Stimulated activated CD8-positive, alpha-beta memory T cell treated with anti-CD3 and anti-CD28 coated beads, Interleukin-15, amount 100 ng/mL, for 24 hours (primary cell): ENCODE measurements at places on chromosomes 13 and 19.

- no peak for DNase-seq
Observed at GRCh38 chr13:70893832-70894231, 785.6 kb upstream of the KLHL1 start.

- no peak for DNase-seq
Observed at GRCh38 chr13:80894917-80895316, 554.0 kb upstream of the SPRY2 start.

DNA sequence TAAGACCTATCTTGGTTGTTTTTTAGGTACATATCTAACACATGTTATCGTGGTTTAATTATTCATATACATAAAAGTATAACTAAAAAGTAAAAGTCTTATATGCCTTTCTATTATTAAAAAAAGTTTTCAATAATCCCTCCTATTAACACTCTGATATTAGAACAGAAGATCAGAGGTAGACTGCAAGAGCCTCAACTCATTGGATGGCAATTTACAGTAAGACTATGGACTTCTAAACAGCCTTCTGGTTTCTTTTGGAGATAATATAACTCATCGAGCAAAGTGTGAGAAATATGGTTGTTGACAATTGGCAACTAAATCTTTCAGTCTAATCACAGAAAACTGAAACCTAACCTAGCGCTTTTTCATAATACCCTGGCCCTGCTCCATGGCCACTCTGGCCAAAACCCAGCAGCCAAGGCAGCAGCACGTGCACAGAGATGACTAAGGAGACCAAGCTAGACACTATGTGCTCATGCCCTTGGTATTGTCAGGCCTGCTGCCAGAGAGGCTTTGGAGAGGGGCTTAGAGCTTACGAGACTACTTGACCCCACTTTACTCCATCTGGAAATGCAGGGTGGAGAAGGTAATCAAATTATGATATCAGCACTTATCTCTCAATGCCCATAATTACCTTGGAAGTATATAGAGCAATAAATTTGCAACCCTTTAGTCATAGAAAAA lies 40.6 kb upstream of the EEF1AKMT1 start:
- no peak for DNase-seq

DNA sequence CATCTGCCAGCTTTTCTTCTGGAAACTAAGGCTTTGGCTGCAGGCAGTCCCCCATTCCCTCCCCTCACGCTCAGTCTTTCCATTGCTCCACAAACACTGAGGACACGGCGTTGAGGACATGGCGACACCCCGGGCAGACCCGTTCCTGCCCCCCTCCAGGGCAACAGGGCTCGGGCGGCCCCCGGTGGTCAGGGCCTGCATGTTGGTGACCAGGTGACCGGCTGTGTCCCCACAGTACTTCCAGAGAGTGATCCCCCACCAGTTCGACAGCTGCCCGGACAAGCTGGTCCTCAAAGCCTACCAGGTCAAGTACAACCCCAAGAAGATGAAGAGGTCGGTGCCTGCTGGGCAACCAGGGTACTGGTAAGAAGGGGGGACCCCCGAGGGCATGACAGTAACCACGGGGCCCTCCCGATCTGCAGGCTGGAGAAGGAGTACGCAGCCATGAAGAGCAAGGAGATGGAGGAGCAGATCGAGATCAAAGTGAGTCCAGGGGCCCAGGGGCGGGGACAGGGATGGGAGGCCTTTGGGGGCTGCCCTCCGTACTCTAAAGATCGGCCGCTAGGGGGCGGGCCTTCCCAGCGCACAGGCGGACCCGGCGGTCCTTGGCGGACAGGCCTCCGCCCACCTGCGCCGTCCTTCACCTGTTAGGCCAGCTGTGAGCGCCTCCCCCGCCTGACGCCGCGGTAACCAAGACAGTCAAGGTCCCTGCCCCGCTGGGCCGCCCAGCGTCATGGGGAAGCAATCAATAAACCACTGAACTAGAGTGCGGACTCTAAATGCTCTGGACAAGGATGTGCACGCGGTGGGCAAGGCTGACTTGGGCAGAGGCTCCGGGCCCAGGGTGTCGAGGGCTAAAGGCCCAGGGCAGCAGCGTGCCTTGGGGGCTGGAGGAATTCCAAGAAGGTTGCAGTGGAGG lies 21.1 kb downstream of the PRR36 start:
- DNase-seq, result peak; percentile 52

- no peak for DNase-seq
Observed at GRCh38 chr13:43388282-43389034, 365.1 kb downstream of the DNAJC15 start.

DNA sequence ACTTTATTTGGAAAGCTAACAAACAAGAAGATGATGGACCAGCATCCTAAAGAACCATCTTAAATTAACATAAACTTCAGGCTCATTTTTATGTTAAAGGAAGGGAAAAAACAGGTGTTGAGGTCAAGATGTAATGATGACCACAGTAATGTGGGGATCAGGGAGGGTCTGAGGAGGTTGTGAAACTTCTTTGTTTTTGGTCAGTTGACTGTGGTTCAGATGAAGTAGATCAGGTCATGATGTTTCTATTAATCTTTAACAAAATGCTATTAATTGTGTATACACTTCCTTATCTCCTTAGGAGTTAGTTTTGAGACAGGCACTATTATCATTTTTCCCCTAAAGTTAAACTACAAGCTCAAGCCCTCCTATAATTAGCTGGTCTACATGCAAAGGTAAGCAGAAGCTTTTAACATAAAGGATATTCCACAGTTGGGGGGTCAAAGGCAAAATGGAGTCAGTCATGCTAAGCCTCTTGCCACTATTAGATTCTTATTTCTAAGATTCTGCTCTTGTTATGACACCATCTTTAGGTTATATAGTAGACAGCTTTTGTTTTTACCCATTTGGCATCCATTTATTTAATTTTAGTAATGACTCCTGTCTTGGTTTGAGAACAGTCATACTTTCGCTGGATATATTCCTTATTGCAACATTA lies 800.1 kb upstream of the PCDH9 start:
- DNase-seq, result no peak

DNA sequence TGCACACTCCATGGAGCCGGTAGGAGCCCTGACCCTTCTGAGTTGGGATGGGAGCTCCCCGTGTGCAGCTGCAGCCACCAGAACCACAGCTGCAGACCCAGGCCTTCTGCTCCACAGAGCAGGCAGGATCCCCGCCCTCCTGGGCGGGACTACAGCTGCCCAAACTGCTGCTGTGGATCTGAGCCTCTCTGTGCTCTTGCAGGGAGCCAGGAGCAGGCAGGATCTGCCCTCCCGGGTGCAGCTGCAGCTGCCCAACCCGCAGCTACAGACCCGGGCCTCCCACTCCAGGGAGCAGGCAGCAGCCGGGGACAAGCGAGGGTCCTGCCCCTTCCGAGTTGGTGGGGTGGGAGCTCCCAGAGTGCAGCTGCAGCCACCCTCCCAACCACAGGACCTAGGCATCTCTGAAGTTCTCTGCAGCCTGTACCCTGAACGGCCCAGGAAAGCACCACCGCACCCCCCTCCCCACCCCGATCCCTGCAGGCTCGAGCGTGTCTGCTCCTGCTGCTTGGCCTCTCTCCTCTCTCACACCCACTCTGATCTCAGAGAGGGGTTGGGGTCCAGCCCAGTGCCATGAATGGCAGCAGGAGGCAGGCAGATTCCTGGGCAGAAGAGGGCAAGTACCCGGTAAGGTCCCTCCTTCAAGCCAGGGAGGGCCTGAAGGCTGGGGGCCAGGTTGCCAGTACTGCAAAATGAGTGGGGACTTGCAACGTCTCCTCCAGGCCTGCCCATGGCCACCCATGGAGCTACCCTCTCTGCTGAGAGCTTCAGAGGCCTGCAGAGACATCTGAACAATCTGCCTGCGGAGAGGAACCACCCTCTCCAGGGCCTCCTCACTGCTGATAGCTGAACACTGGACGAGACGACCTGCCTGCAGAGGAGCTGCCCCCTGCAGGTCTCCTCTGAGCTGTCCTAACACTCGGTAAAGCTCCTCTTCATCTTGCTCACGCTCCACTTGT lies 16.4 kb upstream of the EMP3 start:
- no peak for DNase-seq

- DNase-seq, result no peak
Observed at GRCh38 chr13:110820322-110820721, 94.5 kb downstream of the ANKRD10 start.

- DNase-seq, result no peak
Observed at GRCh38 chr13:43470610-43471009, 316.2 kb downstream of the ENOX1 start.

DNA sequence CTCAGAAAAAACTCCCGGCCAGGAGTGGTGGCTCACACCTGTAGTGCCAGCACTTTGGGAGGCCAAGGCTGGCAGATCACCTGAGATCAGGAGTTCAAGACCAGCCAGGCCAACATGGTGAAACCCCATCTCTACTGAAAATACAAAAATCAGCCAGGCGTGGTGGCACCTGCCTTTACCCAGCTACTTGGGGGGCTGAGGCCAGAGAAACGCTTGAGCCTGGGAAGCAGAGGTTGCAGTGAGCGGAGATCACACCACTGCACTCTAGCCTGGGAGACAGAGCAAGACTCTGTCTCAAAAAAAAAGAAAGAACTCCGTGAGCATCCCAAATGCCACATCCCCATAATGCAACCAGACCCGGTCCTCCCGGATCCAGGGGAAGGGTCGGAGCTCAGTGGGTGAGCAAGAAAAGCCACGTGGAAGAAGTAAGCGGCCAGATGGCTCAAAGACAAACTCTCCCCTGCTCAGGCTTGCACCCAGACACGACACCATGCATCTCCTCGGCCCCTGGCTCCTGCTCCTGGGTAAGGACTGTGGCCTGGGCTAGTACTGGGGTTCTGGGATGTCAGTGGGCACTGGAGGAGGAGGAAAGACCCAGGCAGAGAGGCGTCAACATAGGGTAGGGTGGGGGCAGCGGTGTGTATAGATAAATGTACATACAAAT lies 2.7 kb downstream of the CD22 start:
- no peak for DNase-seq

DNA sequence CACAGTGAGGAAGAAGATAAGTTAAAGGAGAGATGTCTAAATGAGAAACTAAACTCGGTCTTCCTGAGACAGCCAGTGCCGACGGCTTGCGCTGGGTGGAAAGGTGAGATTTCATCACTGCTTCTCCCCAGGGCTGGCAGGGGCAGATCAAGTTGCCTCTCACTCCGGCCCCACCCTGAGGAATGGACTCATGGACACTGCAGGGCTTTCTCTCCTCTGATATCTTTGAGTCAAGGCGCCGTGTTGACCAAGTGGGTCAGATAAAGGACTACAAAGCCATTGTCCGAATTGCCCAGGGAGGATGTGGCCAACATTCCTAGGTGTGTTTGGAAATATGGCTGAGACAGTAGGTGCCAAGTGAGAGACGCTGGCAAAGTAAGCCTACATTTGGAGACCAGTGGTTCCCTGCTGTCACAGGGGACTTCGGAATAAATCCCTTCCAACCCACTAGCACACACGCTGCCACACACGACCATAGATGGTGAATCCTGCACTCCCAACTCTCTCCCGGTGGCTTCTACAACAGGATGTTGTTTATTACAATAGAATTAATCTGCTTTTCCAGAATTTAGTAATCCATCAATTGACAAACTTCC lies 156.5 kb upstream of the TSC22D1 start:
- DNase-seq, result no peak

DNA sequence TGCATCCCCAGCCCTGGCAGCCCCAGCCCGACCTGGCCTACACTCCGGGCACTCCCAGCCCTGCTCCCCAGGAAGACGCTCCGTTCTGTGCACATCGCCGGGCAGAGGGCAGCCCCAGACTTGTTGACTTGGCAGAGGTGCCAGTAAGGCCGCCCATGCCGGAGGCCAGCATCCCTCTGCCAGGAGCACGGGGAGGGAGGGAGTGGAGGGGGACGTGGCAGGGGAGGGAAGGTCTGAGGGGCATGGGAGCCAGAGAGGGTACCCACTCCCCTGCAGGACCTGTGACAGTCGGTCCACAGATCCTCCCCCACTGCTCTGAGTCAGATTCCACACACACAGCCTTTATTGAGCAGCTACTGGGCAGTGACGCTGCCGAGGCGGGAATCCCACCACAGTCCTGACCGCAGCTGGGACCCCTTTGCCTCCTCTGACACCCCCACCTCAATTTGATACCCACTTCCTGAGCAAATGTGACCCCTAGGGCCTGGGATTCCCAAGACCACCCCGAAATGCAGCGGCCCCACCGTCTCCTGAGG lies 1.9 kb upstream of the NKPD1 start:
- DNase-seq, result no peak

DNA sequence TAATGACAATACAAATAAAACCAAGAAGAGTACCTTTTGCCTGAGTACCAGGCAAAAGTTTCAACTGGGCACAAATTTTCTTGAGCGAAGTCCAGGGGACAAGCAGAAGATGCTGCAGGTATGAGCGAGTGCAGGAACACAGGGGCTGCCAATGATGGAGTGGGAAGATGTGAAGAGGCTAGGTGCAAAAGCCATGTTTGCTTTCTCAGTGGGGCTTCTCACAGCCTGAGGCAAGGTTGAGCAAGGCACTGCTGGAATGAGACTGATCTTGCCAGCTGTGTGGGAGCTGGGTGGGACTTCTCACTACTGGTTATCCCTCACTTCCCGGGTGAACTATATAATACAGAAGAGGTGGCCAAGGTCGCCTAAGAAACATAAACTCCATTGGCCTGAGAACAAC lies 1200.7 kb downstream of the SLITRK1 start:
- DNase-seq, result no peak

DNA sequence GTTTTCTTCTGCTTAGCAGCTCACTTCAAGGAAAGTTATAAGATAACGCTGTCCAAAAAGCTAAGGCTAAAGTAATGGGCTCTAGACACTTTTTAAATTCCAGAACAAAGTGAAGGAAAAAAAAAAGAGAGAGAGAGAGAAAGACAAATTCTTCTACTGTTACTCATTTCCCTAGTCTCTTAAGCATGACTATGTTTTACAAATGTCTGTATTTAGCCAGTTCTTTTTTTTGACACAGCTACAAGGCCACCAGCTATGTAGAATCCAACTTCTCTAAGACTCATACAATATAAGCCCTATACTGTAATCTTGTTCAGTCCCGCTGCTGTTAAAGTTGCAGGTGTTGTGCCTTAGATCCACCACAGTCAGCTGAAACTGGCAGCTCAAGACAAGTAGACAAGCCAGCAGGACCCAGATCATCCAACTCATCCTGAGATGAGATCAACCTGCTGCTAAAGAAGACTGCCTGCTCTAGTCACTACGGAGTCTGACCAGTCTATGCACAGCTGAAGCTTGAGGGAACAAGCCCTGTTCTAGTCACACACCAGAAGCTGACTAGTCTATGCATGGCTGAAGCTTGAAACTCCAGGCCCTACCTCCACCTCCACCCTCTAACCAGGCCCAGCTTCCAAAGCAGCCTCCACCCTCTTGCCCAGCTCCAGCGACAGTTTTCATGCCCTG lies 10.3 kb upstream of the ZNF83 start:
- no peak for DNase-seq

GRCh38 chr13:58991826-58992477 lies 1171.8 kb downstream of the DIAPH3 start:
- no peak for DNase-seq

- no peak for DNase-seq
Observed at GRCh38 chr13:30791354-30792001, 56.1 kb downstream of the ALOX5AP start.

DNA sequence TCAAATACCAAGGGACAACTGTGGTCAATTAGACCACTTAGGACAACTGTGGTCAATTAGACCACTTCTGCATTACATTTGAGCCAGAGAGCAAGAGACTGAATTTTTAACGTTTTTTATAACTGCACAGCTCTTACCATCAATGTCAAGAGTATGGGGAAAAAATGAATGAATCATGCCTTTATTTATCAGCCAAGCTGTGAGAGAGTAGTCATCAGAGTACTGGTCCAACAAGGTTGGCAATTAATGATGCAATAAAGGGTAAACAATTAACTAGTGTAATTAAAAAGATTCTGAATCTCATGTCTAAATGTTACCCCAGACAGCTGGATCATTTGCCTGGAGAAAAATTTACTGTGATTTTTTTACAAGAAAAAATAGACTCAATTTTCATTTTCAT lies 381.1 kb downstream of the LIG4 start:
- DNase-seq, result no peak
